Muscle of leg (tissue), 16 donors: ENCODE measurements at places on chromosomes 2 and 18.

- DNase-seq, result no peak
Observed at GRCh38 chr2:60976875-60977561, 40.5 kb upstream of the PEX13 start.

GRCh38 chr18:32299484-32299883 lies 109.6 kb downstream of the MEP1B start:
- DNase-seq, result peak; percentile 51

DNA sequence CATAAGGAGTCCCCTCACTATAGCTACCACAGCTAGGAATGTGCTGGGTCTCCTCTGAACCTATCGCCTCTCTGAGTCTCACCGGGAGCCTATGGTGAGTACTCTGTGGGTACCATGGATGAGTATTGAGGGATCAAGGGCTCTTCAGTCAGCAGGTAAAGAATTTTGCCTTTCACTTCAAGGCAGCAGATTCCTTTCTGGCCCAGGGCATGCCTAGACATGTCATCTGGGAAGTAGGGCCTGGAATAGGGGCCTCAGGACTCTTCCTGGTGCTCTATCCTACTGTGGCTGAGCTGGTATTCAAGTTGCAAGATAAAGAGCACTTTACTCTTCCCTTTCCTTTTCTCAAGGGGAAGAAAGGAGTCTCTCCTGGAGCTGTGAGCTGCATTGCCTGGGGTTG lies 85.6 kb upstream of the LHCGR start:
- no peak for DNase-seq

GRCh38 chr2:76639171-76639680 lies 883.0 kb downstream of the LRRTM4 start:
- DNase-seq, result no peak

GRCh38 chr2:206144383-206144782 lies 14.9 kb downstream of the NDUFS1 start:
- DNase-seq, result no peak

GRCh38 chr18:41618147-41618546 lies 336.9 kb upstream of the PIK3C3 start:
- DNase-seq, result no peak
